ENCODE measurements at places on chromosomes 3 and 15. TPM values are rescaled to one million over a fixed set of nuclear protein-coding genes. Genes with fewer than 3 reads are reported as not detected.

GRCh38 chr3:187403768-187404288, 35.6 kb downstream of the RTP4 start:
- DNase-seq, result peak; percentile 98

DNA sequence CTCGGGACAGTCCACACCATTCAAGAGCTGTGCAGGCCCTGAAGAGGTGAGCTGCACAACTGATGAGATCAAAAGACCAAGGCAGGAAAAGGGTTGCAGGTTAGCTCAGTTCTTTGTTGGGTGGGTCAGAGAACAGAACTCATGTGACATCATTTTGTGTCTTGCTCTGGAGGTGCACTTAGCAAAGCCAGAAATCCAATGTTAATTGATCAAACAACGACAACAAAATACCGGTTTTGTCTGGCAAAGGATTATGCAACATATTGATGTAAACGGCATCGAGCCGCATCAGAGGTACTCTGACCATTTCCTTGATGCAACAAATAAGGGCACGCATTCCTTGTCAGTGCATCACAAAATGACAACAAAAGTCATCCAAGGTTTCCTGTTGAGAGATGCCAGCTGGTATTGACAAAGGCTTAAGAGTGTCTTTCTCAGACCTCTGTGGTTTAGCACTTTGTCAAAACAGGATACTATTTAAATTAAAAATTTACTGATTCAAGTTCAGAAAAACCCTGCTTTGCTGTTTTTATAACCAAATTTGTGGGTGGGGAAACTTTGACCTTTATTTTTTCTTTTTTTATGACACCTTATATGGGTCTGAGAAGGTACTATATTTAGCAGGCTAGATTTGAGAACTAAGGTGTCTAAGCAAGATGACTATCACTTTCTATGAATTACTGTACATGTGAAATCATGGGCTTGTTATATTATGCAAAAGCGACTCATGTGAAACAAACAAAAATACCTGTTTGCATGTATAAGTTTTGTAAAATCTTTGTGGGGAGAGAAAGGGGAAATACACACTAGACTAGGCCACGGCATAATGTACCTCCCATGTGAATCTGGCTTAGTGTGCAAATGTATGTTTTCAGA, 496.1 kb downstream of the FOXP1 start:
- DNase-seq, result peak; percentile 43

DNA sequence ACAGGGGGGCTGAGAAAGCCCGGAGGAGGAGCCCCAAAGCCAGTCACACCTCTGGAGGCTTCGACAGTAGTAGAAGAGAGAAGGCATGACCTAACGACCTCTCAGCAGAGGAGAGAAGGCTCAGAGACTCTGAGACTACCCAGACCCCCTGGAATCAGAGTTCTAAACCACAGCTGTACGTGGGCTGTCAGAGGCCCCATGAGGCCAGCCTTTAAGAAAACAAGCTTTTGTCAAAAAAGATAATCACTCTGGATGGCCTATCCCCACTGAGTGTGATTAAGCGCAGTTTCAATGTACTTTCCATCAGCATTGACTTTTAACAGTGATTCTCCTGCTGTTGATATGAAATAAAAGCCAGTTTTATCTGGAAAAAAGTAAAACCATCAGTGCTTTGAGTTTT, 330.3 kb downstream of the CLSTN2 start:
- no peak for DNase-seq

GRCh38 chr3:100265016-100265415, 4.2 kb downstream of the TBC1D23 start:
- no peak for DNase-seq

DNA sequence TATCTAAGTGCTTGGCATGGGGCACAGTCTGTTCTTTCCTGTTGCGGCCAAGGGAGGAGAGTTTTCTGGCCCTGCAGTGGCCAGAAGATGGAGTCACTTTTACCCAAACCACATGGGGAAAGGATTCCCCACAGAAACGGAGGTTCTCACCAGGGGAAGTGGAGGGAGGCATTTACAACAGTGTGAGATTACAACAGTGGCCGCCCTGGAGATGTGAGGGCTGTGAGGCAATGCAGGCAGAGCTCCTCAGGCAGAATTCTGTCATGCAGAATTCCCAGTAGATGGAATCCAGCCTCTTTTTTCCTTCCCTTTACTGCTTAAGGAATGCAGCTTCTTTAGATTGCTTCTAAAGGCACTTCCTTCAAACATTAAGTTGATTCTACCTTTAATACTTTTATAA, 83.1 kb downstream of the CACNA1D start:
- DNase-seq, result no peak

The CDCP1 gene
- total RNA-seq, result 0.29 TPM

DNA sequence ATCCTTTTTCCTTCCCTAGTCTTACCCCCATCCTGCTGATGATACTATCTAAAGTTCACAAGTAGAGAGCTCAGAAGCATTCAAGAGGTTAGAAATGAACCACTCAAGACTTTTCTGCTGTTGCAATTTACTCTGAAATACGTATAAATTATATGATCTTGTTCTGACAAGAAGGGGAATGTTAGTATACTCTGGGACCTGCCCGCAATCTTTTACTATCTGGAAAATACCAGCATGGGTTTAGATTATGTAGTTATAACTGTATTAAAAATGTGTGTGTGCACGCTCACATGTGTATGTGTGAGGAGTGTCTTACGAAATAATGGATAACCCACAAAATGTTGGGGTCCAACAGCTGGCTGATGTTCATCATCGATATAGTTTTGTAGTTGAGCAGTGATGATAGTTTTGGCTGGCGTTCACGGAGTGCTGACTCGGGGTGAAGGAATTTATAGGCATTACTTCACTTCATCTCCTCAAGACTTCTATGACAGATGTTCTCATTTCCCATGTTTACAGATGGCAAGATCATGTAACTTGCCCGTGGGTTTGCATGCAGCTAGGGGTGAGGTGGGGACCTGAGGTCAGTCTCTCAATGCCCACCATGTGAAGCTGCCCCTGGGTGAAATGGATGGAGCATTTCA, 297.5 kb upstream of the LYSMD4 start:
- no peak for DNase-seq

The HAPLN3 gene
- total RNA-seq, result 2.3 TPM

GRCh38 chr3:168591587-168591986, 495.9 kb upstream of the GOLIM4 start:
- no peak for DNase-seq

DNA sequence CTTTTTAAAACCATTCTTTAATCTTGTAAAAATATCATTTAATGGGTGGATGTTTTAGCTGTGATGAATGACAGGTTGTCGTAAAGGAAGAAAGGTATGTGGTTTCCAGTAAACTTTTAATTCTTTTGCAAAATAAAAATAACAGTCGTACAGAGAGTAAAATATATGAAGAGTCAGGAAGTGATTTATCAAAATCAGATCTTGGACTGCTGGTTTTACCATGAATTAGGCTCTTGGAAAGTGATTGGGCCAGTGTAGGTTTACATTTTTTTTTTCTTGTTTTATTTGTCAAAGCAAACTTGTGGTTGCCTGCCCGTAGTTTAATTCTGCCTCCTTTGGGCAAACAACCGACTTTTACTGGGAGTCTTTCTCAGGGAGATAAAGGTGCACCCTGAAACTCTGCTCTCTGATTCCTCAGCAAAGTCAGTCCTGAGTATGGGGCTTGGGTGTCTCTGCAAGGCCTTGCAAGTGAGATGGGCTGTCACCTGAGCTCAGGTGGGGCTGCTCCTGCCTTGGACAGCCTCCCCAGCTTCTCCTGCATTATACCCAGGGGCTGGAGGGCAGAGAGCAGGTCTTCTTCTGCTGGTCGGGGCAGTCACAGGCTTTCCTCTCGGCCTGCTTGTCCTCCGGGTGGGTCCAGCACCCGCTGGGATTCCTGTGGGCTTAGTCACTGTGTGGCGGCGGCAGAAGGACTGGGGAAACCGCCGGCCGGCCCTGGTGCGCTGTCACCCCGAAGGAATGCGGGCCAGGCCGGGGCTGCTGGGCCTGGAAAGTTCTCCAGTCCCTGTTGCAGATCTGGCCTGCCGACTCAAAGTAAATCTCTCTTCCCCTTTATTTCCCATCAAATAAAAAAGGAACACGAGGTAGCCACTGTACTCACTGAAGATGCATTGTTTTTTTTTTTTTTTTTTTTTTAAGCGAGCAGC, 79.0 kb downstream of the IGF1R start:
- DNase-seq, result peak; percentile 92

DNA sequence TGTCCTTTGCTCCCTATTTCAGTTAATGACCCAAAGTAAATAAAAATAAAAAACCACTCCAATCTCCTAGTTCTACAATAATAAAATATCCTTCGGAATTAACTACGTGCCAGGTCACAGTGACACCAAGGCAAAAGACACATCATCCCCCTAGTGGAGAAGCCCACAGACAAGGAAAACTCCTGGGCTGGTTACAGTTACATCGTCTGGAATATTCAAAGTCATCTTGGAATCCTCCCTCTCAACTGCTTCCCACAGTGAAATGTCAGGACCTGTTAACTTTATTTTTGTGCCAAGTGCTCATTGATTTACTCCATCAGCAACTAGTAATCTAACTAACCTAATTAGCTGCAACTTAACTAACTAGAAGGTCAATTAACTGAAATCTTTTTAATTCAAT, 349.3 kb downstream of the MAGI1 start:
- no peak for DNase-seq

The EFCC1 gene
- total RNA-seq, result 0.29 TPM

DNA sequence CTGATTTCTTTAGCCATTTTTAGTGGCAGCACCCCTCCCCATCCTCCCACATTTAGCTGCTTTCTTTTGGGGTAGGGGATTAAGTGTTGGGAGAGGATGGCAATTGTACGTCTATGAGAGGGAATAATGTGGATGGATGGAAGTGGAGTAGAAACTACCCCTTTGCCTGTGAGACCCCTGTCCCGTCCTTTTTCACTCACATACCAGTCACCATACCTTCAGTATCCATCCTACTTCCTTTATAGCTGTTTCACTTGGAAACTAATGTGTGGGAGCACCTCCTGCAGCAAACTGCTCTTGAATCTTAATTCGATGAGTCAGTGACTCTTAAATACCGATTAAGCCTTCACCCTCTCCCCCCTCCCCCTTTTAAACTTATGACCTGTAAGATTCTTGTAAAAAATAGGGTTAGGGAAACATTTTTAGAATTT, 730 bp downstream of the SPRED1 start:
- peak; percentile 58 for DNase-seq

The HCN4 gene
- total RNA-seq, result 0.60 TPM

The ZKSCAN7 gene
- total RNA-seq, result not detected

DNA sequence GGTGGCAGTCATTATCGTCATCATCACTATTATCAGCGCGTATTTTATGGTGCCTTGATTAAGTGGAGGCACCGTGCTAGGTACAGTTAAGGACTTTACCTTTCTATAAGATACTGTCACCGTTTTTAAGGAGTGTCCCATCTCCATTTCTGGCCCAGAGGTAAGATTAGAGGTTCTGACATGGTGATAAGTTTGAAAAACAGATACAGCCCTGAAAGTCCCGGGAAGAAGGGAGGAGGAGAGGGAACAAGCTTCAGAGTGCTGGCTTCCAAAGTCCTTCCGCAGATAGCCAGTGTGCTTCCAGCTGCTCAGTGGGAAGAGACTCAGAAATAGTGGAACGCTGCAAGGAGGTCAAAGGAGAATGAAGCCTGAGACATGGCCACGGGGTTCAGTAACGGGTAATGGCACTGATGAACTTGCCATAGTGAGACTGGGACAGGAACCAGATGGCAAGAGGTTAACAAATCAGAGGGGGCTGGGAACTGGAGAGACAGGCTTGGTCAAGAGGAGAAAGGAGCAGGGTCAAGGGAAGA, 9.1 kb upstream of the TM4SF4 start:
- DNase-seq, result no peak

DNA sequence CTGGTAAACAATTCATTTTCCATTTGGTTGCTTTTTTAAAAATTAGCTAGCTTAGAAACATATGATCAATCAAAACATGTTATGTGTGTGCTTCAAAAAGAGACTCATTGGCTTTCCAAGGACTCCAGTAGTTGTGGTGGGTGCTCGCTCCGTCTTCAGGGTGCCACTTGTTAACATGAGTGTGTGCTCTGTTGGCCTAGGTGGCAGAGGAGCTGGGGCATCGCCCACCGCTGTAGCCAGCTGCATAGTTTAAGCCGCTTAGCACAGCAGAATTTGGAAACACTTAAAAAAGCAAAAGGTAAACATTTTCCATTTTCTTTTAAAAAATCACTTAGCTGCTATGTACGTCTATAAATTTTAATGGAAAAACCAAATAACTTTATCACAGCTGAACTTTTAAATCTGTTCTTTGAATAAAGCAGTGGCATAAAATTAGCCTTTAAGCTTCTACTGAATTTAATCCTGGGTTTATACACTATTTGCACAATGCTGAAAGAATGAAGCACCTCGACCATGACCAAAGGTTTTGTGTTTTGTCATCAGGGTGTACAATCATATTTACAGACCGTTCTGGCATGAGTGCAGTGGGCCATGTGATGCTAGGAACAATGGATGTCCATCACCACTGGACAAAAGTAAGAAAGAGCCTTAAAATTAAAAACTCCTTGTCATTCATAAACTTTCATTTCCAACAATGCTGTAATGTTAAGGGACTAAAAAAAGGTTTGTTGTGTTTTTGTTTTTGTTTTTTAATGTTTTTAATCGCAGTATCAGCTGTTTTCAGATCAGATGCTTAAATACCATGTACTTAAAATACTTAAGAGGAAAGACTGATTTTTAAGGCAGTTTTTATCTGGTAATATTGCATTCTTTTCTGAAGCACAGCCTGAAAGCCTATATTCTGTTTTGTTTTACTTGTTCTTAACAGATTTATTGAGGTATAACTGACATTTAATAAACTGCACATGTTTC, 57.9 kb downstream of the TCAIM start:
- no peak for DNase-seq

The MITF gene
- total RNA-seq, result 22.9 TPM

DNA sequence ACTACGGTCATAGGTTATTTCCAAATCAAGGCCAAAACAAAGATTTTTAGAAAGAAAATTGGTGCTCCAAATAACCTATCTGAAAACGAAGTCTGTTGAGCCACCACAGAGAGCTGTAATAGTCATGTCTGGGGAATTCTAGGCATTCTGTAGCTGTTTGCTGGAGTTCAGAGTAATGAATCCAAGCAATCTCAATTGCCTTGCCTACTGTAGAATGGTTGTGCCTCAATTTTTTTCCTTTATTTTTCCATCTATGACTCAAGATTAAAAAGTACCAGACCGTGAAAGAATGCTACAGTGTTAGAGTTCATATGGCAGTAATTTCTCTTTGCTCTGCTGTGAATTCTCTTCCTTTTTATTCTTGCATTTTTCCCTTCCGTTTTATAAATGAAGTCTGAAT, 1007.2 kb upstream of the ALCAM start:
- DNase-seq, result peak; percentile 86

DNA sequence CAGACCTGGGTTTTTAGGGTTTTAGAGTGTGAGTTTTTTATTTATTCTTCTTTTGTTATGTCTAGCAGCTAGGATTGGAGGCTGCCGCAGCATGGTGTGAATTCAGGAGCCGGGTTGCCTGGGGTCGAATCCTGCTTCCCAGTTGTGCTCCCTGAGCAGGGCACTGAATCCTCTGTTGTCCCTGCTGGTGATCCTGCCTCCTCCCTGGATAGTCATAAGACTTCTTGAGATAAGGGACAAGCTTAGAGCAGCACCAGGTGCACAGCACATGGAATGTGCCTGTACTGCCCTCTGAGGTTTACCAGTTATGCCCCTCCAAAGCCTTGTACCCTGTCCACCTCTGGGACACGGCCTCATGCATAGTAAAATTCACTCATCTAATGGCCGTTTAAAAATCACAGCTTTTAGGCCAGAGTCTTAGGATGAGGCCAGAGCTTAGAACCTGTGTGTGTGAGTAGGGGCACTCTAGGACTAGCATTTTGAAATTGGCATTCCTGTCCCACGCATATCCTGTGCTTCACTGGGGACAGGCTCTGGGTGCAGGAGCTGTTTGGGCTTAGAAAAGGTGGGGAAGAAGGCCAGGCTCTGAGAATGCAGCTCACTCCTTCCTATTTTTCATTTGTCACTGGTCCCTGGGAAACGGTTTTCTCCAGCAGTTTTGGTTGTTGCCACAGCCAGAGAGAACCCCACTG, 47.7 kb downstream of the CHCHD6 start:
- no peak for DNase-seq

Data from A172 (cell line).